Foreskin melanocyte (primary cell): ENCODE measurements at places on chromosomes 5 and 9.

GRCh38 chr5:82205005-82205404 is 73.1 kb downstream of the RPS23 start:
- no peak for DNase-seq

- no peak for DNase-seq
Observed at GRCh38 chr5:79834754-79835714, 145.4 kb downstream of the CMYA5 start.

DNA sequence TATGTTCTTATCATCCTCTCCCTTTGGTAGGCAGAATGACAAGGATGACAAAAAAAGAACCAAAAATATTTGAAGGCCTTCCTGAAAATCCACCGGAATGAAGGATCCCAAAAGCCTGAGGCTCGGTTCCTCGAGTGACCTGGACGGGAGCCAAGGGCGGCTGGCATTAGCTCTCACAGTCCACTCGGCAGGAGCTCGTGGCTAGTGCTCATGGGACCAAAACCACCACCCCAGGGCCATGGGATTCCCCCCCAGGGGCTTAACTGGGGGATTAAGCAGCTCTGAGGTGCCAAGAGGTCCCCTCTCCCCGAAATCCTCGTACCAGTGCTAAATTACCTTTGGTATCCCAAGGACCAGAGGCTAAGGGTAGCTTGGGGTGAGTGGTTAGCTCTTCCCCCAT is 586 bp upstream of the PDZD2 start:
- DNase-seq = no peak

GRCh38 chr9:99414321-99414720 is 192.2 kb downstream of the SEC61B start:
- no peak for DNase-seq

DNA sequence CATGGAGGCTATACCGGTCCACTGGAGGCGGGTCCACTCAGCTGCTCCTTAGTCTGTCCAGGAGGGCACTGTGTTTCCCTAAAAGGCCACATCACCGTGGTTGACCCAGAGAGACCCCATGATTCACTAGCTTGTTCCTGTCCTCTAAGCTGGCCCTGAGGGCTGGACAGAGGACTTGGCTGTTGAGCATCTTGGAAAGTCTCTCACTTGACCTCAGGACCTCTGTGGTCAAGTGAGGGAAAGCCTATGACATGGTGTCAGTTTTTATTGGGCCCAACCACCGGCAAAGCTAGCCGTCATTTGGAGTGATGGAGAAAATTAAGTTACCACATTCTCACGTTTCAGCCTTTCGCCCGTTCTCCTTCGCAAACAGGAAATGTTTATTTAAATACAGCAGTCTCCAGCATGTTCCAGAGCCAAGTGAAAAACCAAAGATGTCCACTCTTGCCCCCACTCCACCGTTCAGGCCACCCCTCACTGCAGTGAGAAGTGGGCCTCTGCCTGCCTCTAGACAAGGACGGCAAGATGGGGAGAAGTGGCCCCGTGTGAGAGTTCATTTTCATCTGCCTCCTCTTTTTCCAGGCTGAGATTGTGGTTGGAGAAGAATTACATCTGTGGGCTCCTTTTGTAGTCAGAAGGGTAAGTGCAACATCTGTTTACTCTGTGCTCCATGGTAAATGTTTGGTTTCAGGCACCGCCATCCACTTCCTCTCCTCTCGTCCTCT is 4.4 kb downstream of the SLIT3 start:
- no peak for DNase-seq

GRCh38 chr5:89582768-89583339 is 699.9 kb upstream of the MEF2C start:
- DNase-seq = no peak

DNA sequence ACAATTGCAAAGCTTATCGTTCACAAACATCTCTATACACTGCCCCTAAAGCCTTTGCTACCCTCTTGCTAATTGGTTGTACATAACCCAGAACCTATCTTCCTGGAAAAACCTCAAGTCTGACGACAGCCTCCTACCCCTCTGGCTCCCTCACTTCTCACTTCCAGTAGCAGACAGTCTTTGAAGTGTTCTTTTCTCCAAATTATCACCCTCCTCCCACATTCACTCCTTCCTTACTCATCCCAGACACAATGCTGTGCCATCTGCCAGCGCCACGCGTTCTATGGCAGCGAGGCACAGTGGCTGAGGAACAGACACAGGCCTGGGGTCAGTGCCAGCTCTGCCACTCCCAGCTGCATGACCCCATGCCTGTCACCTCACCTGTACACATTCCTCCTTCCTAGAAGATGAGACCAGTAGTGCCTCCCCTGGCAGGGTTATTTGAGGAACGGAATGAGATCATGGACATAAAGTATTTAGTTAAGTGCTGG is 27.7 kb downstream of the CLTA start:
- DNase-seq = no peak

GRCh38 chr9:114789006-114789405 is 16.8 kb downstream of the TNFSF15 start:
- DNase-seq = no peak

DNA sequence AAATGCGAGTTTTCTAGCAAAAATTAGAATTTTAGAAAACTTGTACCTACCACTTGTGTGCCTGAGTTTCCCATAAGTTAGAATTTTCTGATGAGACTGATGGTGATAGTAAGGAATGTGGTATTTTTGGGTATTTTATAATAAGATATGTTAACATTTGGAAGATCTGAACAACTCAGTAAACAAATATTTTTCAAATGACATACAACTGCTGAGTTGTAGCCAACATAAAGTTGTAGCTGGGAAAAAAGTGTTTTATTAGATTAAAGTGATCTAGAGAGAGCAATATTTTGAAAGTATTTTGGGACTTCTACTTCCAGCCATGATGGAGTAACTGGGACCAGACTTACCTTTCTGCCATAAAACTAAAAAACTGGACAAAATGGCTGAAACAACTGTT is 37.9 kb downstream of the GEMIN5 start:
- no peak for DNase-seq

GRCh38 chr9:68653141-68653595 is 51.9 kb upstream of the PIP5K1B start:
- no peak for DNase-seq

DNA sequence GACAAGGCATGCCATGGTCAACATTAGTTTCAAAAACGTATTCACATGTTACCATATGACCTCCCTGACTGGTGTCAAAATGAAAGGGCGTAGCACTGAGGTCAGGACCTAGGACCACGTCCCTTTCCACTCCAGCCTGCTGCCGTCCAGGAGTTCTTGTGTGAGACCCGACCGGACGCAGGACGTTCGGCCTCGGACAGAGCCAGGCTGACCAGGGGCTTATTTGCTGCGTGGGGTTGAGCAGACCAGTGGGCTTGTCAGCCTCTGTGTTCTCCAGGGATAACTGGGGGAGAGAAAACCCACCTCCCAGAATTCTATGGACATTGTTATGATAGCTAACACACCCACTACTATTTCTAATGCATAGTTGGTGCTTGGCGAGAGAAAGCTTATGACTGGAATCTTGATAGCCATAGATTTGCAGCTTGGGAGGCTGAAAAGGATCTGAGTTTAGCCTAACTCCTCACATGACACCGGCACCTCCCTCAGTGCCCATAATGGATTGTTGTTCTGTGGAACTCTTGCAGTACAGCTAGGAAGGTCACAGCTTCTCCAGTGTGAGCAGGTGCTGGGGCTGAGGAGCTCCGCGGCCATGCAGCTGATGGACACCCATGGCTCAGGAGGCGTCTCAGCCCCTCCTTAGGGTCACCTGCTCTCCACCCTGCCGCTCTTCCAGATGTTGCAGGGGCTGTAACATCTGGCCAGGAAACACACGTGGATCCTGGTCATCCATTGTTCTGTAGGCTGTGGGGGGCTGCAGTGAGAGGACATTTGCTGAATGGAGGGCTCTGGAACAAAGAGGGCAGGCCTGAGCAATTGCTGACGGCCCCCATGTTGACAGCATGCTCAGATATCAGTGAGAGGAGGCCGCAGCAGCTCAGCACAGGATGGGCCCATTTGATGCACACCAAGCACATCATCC is 368.4 kb downstream of the IRX2 start:
- DNase-seq = no peak

- no peak for DNase-seq
Observed at GRCh38 chr9:68429631-68430030, 73.2 kb downstream of the PGM5 start.

- DNase-seq = peak; percentile 55
Observed at GRCh38 chr5:61330341-61330844, 1.7 kb upstream of the ZSWIM6 start.

DNA sequence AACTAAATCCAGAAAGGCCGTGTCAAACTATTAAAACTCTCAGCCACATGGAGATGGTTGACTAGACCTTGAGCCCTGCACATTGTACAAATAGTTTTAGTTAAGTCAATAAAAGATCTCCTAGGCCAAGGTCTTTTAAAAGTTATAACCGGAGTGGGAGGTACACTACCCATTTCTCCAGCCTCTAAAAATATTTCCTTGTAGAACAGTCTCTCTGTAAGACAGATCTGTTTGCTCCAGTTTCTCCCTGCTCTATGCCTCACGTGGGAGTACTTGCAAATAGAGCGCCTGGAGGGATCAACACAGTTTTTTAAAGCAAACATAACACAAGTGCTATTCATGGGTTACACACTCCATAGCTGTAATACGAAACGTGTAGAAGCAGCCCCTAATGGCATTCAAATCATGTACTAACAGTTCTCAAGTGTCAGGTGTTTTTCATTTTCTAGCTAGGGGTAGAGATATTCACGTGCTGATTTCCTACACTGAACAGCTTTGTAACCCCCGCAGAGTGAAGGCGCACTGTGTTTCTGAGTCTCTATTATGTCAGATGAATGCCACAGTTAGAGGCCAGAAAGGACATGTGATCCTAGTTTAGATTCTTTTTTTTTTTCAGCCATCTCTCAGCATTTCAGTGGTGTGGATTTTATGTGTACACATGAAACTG is 703.4 kb upstream of the GRAMD2B start:
- peak; percentile 93 for DNase-seq

DNA sequence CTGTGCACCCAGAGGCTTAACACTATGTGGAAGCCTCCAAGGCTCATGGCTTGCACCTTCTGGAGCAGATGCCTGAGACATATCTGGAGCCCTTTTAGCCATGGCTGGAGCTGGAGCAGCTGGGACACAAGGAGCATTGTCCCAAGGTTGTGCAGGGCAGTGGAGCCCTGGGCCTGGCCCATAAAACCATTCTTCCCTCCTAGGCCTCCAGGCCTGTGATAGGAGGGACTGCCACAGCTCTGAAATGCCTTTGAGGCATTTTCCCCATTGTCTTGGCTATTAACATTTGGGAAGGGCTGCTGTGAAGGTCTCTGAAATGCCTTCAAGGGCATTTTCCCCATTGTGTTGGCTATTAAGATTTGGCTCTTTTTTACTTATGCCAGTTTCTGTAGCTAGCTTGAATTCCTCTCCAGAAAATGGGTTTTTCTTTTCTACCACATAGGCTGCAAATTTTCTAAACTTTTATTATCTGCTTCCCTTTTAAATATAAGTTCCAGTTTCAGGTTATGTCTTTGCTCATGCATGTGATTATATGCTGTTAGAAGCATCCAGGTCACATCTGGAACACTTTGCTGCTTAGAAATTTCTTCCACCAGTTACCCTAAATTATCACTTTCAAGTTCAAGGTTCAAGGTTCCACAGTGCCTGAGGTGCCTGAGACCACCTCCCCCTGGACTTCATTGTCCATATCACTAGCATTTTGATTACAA is 221.2 kb downstream of the ADAMTSL1 start:
- no peak for DNase-seq

GRCh38 chr9:103988821-103989220 is 105.3 kb upstream of the SMC2 start:
- no peak for DNase-seq

DNA sequence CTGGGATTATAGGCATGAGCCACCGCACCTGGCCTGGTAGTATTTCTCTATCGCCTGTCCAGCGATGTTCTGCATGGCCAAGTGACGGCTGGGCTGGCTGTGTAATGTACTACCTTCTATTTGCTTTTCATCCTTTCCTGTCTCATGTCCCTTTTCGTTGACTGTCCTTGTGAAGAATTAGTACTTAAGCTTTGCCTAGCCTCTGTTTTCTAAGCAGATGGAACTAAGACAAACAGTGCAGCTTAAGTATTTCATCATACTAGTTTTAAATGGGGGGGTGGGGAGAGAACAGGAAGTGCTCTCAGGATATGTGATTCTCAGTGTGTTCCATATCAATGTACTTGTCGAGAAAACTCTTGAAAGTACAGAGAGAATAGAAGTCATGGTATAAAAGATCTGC is 31.7 kb upstream of the CCL21 start:
- no peak for DNase-seq

DNA sequence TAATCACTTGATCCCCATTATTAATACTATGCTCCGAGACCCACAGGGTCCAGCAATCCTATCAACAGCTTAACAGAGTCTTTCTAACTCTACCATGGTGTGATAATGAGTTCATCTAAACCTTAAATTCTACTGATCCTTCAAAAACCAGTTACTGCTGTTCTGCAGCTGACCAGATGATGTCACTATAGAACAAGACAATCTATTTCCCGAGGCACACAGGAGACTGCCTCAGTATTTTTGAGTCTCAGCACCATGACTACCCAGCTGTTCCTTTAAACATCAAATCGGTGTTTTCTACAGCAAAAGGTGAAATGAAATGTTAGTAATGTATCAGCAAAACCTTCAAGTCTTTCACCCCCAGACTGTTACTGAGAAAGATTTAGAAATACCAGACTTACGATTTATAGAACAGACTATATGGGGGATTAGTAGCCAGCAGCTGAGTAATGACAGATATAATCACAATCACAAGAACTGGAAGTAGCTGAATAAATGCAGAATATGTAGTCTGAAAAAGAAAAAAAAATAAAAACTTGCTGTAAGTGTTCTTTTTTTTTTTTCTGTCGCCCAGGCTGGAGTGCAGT is 16.9 kb downstream of the DNAJC18 start:
- peak; percentile 57 for DNase-seq

GRCh38 chr5:179313849-179314521 is 31.3 kb downstream of the ADAMTS2 start:
- DNase-seq = no peak

DNA sequence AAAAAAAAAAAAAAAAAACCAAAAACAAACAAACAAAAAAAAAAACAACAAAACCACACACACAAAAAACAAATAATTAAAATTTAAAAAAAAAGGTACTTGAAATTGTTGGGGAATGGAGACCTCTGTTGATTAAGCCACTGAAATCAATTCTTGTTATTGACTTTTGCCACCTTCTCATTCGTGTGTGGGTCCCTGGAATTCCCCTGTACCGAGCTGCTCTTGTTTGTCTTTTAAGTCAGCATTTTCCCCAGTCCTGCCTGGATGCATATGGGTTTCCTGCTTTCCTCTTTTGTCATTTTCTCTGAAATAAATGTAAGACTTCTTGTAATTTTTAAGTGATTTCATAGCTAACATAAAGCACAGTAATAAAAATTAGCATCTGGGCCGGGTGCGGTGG is 45.5 kb downstream of the GPBP1 start:
- no peak for DNase-seq

DNA sequence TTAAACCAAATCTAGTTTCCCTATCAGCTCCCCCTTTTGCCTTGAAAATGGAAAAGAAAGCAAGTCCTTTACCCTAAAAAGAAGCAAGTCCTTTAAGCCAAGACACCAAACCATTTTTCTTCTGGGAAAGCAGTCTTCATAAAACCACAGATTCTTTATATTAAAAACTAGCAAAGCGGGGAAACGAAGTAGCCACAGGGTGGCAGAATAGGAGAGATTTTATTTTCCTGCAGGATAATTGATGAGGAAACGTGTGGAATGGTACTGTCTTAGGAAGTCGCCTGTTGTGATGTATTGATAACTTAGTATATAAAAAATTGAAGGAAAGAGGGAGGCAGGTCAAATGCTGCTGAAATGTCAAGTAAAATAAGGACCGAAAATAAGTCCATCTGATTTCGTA is 41.1 kb downstream of the ZNF883 start:
- no peak for DNase-seq
